ENCODE measurements at places on chromosomes 5 and 9.

GRCh38 chr5:78845470-78845869, 139.6 kb downstream of the ARSB start:
- DNase-seq = no peak

GRCh38 chr9:110278080-110278707, 21.9 kb upstream of the TXN start:
- DNase-seq = no peak

DNA sequence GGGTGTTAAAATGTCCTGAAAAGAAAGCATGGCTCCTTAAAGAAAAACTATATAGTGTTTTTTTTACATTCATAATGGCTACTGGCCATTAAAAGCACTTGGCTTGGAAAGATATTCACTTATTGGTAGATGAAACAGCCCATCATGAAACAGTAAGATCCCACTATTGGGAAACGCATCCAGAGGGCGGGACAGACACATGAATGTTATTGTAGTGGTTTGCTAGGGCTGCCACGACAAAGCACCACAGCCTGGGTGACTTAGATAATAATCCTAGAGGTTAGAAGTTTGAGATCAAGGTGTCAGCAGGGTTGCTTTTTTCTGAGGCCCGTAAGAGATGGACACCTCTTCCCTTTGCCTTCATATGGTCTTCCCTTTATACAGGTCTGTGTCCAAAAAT, 139.4 kb upstream of the ANKH start:
- DNase-seq = no peak

DNA sequence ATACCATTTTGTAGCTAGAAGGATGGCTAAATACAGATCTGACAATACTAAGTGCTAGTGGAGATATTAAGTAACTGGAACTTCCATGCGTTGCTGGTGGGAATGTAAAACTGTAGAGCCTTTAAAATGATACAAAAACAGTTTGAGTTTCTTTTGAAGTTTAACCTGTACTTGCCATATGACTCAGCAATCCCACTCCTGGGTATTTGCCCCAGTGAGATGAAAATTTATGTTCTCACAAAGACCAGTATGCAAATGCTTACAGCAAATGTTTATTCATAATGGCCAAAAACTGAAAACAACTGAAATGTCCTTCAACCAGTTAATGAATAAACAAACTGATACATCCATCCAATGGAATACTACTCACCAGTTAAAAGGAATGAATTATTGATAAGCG, 137.3 kb downstream of the SLC12A2 start:
- no peak for DNase-seq

- no peak for DNase-seq
These were observed 200.2 kb downstream of the CFAP90 start for GRCh38 chr5:7650755-7651154.

GRCh38 chr5:43627028-43627427, 24.0 kb downstream of the NNT start:
- DNase-seq = no peak

DNA sequence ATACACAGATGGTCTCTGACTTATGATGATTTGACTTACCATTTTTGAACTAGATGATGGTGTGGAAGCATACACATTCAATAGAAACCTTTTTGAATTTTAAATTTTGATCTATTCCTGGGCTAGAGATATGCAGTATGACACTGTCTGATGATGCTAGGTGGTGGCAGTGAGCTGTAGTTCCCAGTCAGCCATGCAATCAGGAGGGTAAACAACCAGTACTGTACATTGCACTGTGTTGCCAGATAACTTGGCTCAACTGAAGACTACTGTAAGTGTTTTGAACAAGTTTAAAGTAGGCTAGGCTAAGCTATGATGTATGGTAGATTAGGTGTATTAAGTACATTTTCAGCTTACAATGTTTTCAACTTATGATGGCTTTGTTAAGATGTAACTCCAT, 859.1 kb upstream of the ARRDC3 start:
- DNase-seq = no peak

DNA sequence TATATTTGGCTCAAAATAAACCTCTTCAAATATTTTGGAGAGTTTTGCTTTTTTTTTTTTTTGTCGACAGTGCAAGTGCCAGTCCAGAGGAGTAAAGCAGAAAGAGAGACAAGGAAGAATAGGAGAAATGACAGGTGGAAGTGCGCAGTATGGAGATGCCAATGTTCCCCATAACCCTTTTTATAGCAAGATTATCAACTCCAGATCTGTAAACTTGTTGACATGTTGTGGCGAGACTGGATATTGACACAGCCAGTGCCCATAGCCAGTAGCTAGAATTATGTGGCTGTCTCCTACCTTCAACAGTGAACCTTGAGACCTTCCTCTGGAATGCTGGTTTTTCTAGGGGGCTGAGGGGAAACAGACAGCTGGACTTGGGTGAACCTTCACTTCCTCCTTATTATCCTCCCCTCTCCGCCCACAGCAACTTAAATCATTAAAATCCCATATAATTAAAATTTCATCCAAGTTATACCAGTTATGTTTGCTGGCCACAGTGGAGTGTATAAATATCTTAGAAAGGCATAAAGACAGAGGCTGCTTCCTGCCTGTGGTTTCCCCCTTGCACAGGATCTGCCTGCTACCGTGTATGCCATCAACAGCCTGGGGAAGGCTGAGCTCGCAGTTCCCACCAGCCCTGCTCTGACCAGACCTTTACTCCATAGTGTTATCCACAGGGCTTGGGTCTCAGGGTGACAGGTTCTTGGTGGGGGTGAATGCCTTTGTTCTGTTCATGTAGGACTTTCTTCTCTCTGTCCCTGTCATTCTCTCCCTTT, 112.3 kb upstream of the ANKH start:
- DNase-seq = no peak

DNA sequence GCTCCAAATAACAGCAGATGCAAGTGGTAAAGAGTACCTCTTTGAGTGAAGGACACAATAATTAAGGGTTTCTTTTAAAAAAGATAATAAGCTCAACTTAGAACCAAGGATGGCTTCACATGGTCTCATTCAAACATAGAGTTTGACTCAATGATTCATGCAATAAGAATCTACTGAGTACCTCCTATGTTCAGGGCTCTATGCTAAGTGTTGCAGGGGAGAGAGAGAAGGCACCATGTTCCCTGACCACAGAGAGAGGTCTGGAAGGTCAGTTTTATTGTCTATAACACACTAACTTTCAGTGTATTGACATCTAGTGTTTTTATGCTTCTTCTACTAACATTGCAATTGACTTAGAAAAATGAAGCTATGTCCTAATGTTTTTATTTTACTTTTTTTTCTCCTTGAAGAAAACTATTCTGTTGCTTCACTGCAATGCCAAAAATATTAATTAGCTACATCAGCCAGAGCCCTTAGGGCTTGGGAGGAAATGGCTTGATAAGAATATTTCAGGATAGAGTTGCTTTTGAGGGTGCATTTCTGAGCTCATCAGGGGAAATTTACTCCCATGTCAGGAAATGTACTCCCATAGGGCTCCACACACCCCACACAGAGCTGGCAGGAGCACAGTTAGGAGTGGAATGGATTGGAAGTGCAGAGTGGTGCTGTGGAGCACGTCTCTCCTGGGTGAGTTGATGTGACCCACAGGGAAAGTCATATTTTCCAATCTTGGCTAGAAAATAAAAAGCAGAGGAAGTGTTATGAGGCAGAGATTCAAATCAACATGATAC, 106.6 kb downstream of the PDE8B start:
- no peak for DNase-seq

GRCh38 chr5:64822320-64822719, 53.6 kb downstream of the CWC27 start:
- no peak for DNase-seq

DNA sequence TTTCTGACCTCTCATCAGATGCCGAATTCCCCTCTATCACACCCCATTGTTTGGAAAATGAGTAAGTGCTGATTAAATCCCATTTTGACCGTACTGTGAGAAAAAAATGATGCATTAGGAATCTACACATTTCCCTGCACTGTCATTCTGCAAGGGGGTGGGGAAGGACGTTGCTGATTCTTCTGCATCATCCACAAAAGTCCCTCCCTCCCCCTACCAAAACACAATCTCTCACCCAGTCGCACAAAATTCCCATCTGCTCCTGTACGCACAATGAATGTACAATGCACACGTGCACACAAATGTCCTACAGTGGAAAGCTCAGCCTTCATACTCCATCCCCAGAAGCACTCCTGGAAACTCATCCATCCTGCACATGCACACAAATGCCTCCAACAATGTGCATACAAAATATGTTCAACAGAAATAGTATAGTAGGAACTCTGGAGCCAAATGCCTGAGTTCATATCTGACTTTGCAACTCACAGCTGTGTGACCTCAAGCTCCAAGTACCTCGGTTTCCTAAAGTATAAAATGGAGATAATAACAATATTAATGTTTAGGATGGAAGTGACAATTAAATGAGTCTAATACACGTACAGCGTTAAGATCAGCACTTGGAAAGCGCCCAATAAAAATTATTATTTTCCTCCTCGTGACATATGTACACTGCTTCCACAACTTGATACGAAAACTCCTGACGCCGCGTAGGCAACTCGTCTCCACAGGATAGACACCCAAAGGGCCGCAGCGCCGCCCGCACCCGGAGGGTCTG, 809 bp downstream of the TNIP1 start:
- DNase-seq = no peak

DNA sequence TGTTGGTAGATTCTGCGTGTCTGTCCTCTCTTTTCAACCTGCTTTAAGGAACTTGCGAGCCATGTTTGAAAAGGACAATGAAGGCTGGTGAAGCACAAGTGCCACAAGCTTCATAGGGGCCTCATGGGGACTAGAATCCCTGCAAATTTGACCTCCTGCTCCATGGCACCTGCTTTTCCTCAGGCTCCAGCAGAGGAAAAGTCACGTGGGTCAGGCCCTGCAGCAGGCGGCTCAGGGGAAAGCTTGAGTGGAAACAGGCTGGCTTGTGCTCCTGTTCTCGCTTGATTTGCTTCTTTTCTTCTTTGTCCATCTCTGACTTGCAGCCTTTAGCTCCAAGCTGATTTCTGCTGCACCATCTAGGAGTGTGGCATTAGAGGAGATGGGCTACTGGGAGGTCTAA, 187.6 kb upstream of the MAST4 start:
- no peak for DNase-seq

- DNase-seq = no peak
These were observed 123.7 kb upstream of the TNC start for GRCh38 chr9:115241641-115242040.

- no peak for DNase-seq
These were observed 47.8 kb upstream of the TMED7 start for GRCh38 chr5:115673596-115673995.

DNA sequence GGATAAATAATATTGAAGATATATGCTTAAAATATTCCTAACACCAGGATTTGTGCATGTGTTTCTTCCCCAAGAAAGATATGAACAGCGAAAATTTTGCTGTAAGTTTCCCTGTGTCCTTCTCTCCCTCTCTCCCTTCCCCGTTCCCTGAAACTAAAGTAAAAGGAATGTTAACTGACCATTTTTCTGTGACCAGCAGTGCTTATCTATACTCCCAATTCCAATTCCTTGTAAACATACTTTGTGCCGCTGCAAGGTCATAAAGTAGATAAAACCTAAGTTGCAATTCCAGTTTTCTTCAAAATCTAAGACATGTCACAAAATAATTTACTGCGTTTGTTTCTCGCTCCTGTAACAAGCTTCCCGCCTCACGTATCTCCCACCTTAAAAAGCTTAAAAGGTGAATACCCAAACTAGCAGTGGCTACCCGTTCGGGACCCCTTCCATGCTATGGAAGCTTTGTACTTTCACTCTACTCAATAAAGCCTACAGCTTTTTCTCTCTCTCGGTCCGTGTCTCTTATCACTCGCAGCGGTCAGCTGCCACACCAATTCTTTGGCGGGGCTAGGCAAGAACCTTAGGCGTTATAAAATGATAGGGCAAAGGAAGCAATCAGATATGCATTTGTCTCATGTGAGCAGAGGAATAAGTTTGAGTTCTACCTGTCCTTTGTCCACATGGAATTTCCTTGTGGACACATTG, 1798.0 kb downstream of the EFNA5 start:
- no peak for DNase-seq

GRCh38 chr5:179194941-179195381, 134.8 kb downstream of the ZNF354C start:
- no peak for DNase-seq

DNA sequence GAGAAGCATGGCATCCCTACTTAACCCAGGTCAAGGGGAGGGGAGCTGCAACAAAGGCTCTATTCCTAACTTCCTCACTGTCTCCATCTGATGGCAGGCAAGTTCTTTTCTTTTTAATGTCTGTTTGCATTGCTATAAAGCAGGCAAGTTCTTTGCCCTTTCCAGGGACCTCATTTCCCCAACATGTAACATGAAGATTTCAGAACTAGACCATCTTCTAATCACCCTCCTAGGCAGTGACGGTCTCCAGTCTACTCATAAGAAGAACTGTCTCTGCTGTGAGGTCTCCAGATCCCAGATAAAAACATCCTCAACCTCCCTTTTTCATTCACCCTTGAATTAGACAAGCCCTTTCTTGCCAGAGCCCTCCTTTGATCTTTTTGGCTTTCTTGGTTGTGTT, 42.1 kb downstream of the PPP1R2B start:
- no peak for DNase-seq

DNA sequence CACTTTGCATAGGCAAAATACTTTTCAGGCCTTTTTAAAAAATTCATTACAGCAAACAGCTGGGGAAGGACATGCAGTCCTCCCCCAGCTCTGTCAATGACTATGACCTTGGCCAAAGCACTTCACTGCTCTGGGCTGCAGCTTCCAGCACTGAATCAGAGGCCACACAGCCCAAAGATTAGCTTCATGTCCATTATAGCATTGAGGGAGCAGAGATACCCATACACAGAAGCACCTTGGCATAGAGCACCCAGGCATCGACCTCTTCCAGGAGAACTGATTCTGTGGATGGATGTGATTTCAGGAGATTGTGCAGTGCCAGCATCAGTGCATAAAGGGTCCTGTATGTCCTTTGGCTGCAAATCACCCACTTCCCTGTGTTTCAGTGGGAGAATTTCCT, 241.9 kb downstream of the MARCHF11 start:
- DNase-seq = no peak

DNA sequence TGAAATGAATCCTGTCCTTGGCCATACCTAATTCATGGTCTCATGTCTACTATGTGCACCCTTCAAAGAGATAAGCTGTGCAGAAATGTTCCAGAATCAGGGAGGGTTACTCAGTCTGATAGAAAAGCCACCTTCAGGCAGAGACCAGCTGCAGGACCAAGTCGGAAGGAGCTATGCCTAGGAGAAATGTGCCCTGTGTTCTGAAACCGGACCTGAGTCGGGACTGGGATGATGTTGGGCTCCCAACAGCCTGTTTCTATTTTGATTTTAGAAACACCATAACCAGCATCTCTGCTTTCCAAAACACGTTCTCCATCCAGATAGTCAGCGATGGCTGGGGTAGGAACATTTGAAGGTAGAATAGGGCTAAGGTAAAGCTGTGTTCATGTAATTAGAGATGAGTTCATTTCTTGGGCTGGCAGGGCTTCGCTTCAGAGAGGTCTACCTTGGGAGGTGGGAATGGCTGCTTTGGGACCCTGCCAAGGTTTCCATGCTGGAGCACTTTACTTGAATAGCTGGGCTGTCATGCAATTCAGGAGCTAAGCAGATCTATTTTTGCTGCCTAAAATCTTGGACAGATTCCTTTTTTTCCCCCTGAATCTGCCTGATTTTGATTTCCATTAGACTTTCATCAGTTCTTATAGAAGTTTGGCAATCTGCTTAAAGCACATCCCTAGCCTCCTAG, 2.8 kb downstream of the ADCY2 start:
- DNase-seq = no peak

All from HFF-Myc (cell line).